ENCODE measurements at places on chromosomes 12 and 14.

DNA sequence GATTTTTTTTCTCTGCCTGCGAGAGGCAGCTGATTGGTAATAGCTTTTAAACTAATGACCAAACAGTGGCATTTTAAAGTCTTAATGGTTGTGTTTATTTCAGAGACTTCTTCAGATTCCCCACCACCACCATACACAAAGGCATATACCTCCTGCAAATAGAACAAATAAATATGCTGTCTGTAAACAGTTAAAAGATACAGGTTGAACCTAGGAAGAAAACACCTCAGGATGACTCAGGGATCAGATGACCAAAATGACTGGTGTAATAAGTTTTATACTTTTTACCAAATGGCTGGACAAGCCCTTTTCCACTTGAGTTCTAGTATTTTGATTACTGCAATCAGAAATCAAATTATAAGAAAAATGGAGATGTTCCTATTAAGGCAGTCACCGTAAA lies 364.1 kb downstream of the PAWR start:
- no peak overlapping the region for H3K4me3 ChIP-seq
- H3K36me3 ChIP-seq = no peaks in the 10 kb centered on the region
- no peaks in the 10 kb centered on the region for H3K4me1 ChIP-seq
- H3K27me3 ChIP-seq = no peaks in the 10 kb centered on the region

DNA sequence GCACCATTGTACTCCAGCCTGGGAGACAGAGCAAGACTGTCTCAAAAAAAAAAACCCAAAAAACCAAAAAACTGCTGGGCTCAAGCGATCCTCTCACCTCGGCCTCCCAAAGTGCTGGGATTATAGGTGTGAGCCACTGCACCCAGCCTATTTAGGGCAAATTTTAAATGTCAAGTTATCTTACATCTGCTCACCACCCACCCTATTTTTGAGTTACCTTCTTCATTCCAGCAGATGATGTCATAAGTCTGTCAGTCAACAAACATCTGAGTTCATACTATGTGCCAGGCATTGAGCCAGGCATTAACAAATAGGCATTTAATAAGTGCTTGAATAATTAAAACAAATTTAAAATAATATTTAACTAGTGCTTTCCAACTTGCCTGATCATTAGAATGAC lies 21.5 kb downstream of the BATF start:
- H3K36me3 ChIP-seq = peaks cover 33% of the 10 kb centered on the region
- H3K4me3 ChIP-seq = peak overlapping the region; percentile 16
- DNase-seq = no peak
- peak overlapping the region; percentile 75 for H3K27ac ChIP-seq

GRCh38 chr12:130589540-130590317 lies 126.4 kb downstream of the RIMBP2 start:
- DNase-seq = no peak
- no peak overlapping the region for H3K4me3 ChIP-seq
- H3K27ac ChIP-seq = no peak overlapping the region
- H3K4me1 ChIP-seq = no peaks in the 10 kb centered on the region
- no peaks in the 10 kb centered on the region for H3K36me3 ChIP-seq

- no peaks in the 10 kb centered on the region for H3K36me3 ChIP-seq
- no peak overlapping the region for H3K4me3 ChIP-seq
Observed at GRCh38 chr14:64801800-64802199, 77.9 kb downstream of the SPTB start.

- peak overlapping the region; percentile 65 for H3K4me3 ChIP-seq
- H3K36me3 ChIP-seq = peaks cover 6% of the 10 kb centered on the region
- H3K27me3 ChIP-seq = peaks cover 72% of the 10 kb centered on the region
- DNase-seq = no peak
Observed at GRCh38 chr14:61813096-61813606, 50.9 kb downstream of the SNAPC1 start.

DNA sequence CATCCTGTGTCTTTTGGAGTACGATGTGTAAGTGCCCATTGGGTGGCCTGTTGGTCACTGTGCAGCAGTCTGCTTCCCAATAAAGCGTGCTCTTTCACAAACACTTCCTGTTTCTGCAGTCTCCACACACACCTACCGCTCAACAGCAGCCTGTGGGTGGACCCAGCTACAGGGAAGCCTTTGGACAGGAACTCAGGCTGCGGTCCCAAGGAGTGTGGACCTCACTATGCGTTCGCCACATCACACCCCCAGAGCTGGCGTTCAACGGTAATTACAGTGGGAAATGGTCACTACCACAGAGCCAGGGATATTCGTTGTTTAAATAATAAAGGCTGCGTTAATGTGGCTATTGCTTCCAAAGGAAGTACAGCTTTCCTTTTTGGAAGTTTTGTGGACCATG lies 16.2 kb downstream of the PSMC1 start:
- H3K4me1 ChIP-seq = peaks cover 8% of the 10 kb centered on the region
- H3K4me3 ChIP-seq = no peak overlapping the region
- DNase-seq = no peak
- no peak overlapping the region for H3K27ac ChIP-seq

DNA sequence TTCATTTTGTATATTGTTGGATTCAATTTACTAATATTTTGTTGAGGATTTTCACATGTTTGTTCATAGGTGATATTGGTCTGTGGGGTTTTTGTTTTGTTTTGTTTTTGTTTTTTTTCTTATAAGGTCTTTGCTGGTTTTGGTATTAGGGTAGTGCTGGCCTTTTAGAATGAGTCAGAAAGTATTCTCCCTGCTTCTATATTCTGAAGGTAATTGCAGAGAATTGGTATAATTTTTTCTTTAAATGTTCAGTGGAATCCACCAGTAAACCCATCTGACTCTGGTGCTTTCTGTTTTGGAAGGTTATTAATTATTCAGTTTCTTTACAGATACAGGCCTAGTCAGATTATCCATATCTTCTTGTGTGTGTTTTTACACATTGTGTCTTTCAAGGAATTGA lies 8.9 kb downstream of the TOGARAM1 start:
- H3K27ac ChIP-seq = no peak overlapping the region
- H3K4me1 ChIP-seq = peaks cover 49% of the 10 kb centered on the region
- no peaks in the 10 kb centered on the region for H3K27me3 ChIP-seq

DNA sequence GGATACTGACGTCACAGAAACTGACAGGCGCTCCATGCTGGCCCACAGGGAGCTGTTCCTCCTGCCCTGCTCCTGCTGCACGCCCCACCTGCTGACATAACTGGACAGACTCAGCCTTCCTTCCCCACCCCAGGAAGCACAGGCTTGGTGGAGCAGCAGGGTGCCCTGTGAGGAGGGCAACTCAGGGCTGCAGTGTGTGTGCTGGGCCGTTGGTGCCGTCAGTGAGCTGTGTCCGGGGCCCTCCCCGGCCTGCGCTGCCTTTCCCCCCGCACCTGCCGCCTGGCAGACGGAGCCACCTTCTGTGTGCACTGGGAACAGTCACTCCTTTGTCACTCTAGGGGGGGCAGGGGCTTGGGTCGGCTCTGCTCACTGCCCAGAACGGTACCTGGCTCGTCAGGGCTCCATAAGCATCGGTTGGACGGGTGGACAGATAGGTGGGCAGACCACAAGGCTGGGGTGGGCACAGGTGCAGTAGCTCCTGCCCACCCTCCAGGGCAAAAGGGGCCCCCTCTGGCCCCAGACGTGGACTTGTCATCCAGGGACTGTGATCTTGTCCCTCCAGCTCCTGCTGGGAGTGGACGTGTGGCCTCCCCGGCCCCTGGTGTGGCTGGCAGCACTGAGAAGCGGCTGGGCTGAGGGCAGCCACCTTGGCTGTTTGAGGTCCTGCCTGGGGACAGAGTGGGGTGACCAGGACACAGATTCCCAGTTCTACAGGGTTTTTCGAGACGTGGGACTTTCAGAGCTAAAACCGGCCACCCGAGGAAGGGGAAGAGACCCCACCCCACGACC lies 32.8 kb downstream of the FBRSL1 start:
- H3K4me3 ChIP-seq = no peak overlapping the region
- no peaks in the 10 kb centered on the region for H3K27me3 ChIP-seq
- H3K4me1 ChIP-seq = peaks cover 3% of the 10 kb centered on the region
- H3K27ac ChIP-seq = no peak overlapping the region
- peaks cover 15% of the 10 kb centered on the region for H3K36me3 ChIP-seq

- no peak overlapping the region for H3K27ac ChIP-seq
- no peak overlapping the region for H3K4me3 ChIP-seq
Observed at GRCh38 chr12:83826112-83826511, 1086.5 kb downstream of the SLC6A15 start.

- no peak overlapping the region for H3K27ac ChIP-seq
- no peak overlapping the region for H3K4me3 ChIP-seq
- peaks cover 2% of the 10 kb centered on the region for H3K27me3 ChIP-seq
- no peaks in the 10 kb centered on the region for H3K4me1 ChIP-seq
- H3K36me3 ChIP-seq = no peaks in the 10 kb centered on the region
- no peak for DNase-seq
Observed at GRCh38 chr12:62963486-62964041, 28.6 kb upstream of the PPM1H start.

DNA sequence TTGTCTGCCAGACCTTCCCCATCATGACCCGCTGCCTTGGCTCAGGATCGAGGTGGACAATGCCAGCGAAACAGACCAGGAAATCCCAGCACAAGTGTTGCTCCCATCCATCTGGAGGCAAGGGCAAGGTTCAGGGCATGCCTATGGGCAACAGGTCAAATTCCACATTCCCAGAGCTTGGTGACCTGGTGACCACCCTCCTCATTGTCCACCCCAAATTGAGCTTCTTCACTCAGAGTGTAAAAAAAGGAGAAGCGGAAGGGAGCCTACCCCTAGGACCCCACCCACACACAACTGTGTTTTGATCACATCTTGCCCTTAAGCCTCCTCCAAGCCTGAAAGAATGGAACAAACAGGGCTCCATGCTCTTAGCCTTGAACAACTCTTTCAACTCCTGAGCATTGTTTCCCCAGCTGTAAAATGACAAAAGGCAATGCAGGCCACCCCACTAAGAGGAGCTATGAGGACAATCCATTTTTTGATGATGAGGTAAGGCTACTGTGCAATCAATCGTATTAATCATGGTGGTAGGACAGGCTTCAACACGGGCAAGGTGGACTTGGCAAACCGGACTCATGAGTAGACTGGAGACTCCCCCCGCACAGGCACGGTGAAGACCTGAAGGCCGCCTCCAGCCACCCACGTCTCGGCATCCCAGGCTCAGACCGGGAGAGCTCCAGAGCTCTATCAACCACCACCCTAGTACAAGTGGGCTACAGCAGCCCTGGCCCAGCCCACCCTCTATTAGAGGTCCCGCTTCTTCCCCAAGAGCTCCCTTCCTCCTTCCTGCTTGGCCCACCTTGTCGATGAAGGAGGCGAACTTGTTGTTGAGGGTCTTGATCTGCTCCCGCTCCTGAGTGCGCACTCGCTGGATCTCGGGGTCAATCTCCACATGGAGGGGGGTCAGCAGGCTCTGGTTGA lies 866 bp downstream of the KRT79 start:
- DNase-seq = no peak
- H3K27me3 ChIP-seq = no peaks in the 10 kb centered on the region
- H3K4me3 ChIP-seq = no peak overlapping the region
- no peaks in the 10 kb centered on the region for H3K36me3 ChIP-seq
- H3K27ac ChIP-seq = no peak overlapping the region
- peaks cover 40% of the 10 kb centered on the region for H3K4me1 ChIP-seq

GRCh38 chr12:104022786-104023185 lies 27.2 kb downstream of the GLT8D2 start:
- no peak overlapping the region for H3K27ac ChIP-seq
- H3K4me1 ChIP-seq = no peaks in the 10 kb centered on the region
- DNase-seq = no peak
- peaks cover 32% of the 10 kb centered on the region for H3K27me3 ChIP-seq

DNA sequence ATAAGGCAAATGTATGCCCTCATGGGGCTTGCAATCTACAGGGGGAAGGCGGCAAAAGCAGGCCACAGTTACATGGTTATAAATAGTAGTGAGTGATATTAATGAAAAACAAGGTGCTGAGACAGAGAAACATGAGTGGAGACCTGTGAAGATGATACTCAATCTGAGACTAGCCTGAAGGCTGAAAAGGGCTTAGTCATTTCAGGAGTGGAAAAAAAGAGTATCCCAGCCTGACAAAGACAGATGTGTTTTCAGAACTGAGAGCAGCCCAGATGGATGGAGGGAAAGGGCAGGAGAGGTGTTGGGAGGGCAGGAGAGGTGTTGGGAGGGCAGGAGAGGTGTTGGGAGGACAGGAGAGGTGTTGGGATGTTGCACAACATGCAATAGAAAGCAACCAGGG lies 181.9 kb downstream of the C12orf42 start:
- H3K4me1 ChIP-seq = no peaks in the 10 kb centered on the region
- H3K27ac ChIP-seq = no peak overlapping the region
- no peak overlapping the region for H3K4me3 ChIP-seq
- no peak for DNase-seq

DNA sequence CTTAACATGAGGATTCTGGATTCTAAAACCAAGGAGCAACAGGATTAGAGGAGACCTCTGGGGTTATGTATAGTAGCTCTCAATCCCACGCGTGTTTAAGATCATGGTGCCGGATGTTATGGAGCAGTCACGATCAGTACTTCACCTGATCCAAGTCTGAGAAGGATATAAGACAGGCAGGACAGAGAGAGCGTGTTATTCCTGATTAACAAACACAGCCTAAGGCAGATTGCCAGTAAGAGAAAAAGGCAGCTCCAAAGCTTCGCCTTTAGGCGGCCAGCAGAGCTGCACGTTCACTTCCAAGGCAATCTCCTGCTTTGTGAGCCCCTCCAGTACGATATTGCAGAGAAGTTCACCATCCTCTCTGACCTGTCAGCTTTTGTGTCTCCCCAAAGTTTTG lies 5.5 kb downstream of the SETD3 start:
- no peak for DNase-seq
- H3K4me1 ChIP-seq = peaks cover 19% of the 10 kb centered on the region
- no peak overlapping the region for H3K27ac ChIP-seq

DNA sequence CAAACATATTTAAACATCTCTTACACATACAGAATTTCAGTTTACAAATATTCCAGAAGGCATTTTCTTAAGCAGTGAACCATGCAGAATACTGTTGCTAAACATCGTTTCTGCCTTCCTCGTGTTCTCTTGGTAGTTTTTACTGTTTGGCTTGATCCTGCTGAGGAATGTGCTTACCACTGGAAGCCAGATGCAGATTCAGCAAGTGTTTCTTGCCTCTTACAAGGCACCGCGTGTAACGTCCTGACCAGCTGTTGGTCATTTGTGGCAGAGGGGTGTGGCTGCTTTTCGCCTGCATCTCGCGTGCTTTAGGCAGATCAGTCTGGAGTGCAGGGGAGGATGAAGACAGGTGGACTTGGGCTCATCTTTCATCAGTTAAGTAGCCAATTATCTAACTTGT lies 12.4 kb downstream of the EIF2B1 start:
- peak overlapping the region; percentile 5 for H3K27ac ChIP-seq
- H3K4me3 ChIP-seq = no peak overlapping the region
- H3K4me1 ChIP-seq = no peaks in the 10 kb centered on the region

DNA sequence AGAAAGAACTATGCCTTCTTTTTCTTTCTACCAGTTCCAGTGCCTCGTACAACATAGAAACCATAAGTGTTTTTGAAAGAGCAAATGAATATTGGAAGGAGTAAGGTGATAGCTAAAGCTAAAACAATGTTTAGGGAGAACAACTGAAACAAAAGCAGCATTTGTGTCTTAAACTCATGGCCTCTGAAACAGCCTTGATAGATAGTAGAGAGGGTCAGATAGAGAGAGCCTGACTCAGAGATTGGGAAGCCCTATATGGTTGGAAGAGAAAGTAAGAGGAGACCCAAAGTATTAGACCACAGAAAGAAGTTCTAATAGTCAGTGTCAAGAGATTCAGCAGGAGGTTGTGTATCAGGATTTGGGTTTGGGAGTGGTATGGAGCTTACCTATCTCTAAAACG lies 79.6 kb upstream of the IFNG-AS1 start:
- no peaks in the 10 kb centered on the region for H3K36me3 ChIP-seq
- no peak for DNase-seq
- no peak overlapping the region for H3K27ac ChIP-seq
- H3K4me1 ChIP-seq = no peaks in the 10 kb centered on the region

GRCh38 chr14:52741865-52742264 lies 11.9 kb downstream of the STYX start:
- H3K4me1 ChIP-seq = peaks cover 57% of the 10 kb centered on the region
- peak overlapping the region; percentile 57 for H3K4me3 ChIP-seq
- H3K27ac ChIP-seq = peak overlapping the region; percentile 82
